Neuronal stem cell (in vitro differentiated cells): ENCODE measurements at places on chromosomes 16 and 17.

DNA sequence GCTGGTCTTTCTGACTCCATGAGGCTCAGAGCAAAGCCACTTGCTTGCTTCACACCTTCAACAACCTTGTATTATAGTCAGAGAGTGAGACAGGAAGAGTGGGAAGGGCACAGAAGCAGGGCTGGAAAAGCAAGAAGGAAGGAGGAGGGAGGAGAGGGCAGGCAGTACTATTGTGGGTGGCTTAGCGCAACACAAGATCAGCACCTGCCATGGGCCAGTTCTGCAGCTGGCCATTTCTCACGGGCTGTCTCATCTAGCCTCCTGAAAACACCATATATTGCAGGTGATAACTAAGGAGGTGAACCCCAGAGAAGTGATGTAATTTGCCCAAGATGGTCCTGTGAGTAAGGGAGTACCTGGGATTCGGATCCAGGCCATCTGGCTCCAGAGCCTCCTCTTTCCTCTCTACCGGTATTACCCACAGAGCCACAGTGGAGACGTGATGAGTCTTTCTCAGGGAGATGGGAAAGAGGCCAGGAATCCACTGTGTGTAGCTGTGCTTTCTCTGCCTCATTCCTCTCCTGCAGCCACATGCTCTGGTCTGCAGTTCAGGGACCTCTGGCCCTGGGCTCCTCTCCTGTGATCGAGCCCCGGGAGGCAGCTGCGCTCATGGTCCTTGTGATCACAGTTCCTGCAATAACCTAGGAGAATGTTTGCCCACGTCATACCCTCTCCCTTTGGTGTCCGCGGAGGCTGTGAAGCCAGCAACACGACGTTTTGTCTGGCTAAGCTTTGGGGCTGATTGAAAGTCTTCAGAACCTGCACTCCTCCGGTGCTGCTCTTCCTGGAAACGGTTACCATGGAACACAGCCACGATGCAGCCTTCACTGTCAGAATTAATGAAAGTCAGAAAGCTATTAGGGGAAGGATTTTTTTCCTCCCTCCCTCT is 178.1 kb upstream of the CCL2 start:
- no peak for DNase-seq

DNA sequence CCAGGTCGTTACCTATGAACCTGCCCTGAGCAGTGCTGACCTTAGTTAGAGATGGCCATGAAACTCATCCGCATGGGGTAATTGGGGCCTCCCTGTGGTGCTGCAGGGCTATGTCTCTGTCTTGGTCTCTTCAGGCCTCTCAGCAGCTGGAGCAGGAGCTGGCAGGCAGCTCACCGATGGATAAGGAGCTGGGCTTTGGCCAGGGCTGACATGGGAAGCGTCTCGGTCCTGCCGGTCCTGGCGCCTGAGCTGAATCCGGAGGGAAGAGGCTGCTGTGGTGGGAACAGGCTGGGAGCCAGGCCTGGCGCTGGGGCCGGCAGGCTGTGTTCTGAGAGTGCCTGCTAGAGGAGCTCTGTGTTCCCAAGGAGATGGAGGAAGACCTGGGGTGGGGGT is 10.1 kb downstream of the IL32 start:
- DNase-seq: no peak

DNA sequence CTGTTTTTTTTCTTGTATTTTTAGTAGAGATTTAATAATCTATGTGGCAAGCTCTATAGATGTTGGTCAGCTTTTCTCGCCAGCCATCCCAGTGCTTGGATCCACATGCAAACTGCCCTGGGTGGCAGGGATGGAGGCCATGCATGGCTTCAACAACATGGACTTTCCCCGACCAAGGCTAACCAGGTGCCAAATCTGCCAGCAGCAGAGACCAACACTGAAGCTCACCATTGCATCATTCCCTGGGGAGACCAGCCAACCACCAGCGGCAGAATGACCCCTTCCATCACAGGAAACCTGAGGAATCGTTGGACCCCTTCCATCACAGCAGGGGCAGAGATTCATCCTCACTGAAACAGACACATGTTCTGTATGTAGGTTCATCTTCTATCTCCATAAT is 27.7 kb upstream of the ERCC4 start:
- no peak for DNase-seq

- no peak for DNase-seq
Measured at GRCh38 chr16:82011199-82011641, at the start of gene SDR42E1. Gene SDR42E1 (minus strand): TSS chr16:82011470. CDS start chr16:82000858, 10,612 bp downstream.

- no peak for DNase-seq
Measured at GRCh38 chr17:44004077-44004760, at the start of gene NAGS. Gene NAGS (plus strand): TSS chr17:44004622. CDS start chr17:44004664, 42 bp downstream.

DNA sequence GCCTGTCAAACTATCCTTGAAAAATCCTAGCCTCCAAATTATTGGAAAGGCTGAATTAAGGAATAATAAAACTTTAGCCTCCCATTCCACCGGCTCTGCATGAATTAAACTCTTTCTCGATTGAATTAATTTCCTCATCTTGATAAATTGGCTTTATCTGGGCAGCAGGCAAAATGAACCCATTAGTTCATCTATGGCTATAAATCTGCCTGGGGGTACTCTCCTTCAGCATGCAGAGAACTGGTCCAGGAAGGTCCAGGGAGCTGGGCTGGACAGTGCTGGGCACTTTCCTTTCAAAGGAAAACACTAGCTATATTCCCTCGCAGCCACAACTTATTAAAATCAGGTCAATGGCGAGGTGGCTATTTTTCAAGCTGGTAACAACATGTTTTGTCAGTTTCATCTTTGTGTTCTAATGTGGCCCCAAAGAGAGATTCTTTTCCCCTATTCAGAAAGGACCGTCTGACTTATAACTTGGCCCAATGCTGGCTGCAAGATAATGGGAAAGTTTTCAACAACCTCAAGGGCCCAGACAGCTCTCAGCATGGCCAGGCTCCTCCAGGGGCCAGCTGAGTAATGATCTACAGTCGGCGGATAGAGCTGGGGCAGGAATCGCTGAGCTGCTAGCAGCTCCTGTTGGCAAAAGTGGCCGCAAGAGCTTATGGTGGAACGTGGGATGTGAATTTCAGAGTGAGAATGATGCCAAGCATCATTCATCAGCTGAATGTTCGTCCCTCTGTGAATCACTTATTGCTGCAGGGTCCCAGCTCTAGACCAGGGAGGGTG is 326.9 kb downstream of the SLC39A11 start:
- DNase-seq: no peak

DNA sequence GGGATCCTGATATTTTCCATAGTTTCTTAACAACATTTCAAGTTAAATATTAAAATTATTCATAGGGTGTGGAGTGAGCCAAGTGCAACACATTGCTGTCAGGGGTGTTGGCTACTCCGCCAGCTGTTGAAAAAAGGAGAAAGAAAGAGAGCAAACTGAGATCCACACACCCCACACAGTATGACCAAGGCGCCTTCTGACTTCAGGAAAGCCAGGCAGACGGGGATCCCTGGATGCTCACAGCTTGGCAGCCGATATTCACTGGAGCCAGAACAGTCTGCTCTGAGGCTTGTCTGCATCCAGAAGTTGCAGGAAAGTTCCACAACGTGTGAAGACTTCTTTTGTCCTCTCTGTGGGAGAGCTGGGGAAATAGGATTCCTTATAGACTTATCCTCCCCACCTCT is 9.3 kb downstream of the CHD9NB start:
- no peak for DNase-seq

- DNase-seq: no peak
Measured at GRCh38 chr17:31067691-31068184, 27.0 kb upstream of the NF1 start.
